Epithelial cell of esophagus (primary cell): ENCODE measurements at places on chromosomes 12 and 14.

GRCh38 chr12:107568718-107569117 is 116.9 kb upstream of the PWP1 start:
- peak; percentile 88 for DNase-seq

- peak; percentile 83 for DNase-seq
Observed at GRCh38 chr14:92609955-92610354, 96.4 kb downstream of the RIN3 start.

DNA sequence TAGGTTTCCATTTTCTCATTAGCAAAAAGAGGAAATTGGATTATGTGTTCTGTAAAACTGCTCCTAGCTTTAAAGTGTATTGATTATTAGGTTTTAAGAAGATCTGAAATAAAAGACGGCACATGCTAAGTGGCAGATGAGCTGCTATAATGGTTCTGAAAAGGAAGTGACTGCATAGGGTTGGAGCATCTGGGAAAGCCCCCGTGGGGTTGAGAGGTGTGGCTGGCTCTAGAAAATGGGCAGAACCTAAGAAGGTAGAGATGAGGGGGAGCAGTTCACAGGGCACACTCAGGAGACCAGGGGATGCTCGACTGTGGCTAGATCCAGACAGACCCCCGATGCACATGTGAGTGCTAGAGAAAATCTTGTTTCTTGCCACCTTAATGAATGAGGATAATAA is 1.9 kb downstream of the IFNG-AS1 start:
- no peak for DNase-seq

- peak; percentile 83 for DNase-seq
Observed at GRCh38 chr12:106106892-106107291, 31.9 kb downstream of the NUAK1 start.

DNA sequence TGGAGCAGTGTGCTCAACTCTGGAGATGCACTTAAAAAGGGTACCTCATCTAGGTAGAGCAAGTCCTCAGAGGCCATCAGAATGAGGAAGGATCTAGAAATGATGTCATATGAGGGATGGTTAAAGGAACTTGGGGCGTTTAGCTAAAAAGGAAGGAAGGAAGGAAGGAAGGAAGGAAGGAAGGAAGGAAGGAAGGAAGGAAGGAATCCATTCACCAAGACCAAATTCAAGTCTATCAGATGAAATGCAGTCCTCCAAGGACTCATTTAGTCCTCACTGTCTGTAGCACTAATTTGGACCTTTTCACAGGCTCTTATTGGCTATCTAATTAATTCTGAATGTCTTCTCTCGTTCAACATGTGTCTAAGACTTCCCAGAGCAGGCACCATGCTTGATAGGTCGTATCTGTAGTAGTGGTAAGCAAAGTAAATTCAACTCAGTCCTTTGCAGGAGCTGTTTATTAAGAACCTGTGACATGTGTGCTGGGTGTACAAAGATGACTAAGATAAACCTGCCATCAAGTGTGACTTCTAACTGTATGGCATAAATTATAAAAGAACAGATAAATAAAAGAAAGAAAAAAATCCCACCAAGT is 63.5 kb downstream of the LLPH start:
- DNase-seq, result no peak

DNA sequence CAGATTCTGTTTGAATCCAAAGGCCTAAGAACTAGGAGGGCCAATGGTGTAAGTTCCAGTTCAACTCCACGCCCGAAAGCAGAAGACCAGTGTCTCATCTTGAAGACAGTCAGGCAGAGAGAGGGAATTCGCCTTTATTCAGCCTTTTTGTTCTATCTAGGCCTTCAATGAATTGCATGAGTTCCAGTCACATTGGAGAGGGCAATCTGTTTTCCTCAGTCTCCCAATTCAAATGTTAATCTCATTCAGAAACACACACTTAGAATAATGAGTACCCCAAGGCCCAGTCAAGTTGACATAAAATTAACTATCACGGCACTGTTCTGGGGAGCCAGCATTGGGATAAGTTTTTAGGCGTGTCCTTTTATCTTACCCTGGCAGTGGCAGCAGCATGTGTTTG is 65.8 kb downstream of the C14orf39 start:
- no peak for DNase-seq

GRCh38 chr14:39364509-39364908 is 67.7 kb downstream of the FBXO33 start:
- DNase-seq, result no peak
